HCT116 (cell line): ENCODE measurements at places on chromosomes 3 and 15. TPM values are rescaled to one million over a fixed set of nuclear protein-coding genes. Genes with fewer than 3 reads are reported as not detected.
A peak's percentile ranks its signal among the peaks of the same experiment; 100 is the strongest.

DNA sequence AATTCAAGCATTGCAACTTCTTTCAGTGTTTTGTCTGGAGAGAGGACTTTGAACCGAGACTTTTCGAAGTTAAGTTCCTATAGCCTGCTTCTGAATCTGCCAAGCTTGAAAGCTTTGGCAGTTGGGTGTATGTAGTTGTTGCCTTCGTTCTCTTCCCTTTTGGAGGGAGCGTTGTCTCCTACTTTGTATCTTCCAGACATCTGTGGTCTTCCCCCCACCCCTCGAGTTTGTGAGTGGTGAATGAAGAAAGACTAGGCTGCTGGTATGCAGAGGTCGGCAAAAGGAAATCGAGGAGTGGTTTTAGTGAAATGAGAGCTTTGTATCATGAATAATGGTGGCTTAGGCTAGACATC, 1.3 kb downstream of the CTNNB1 start:
- H3K36me3 ChIP-seq: no peaks in the 10 kb centered on the region
- peak overlapping the region; percentile 85 for H3K4me3 ChIP-seq

GRCh38 chr3:56308471-56308870, 159.8 kb downstream of the ERC2 start:
- H3K27me3 ChIP-seq: peaks cover 16% of the 10 kb centered on the region; the same call in 1 of the 2 replicates
- no peaks in the 10 kb centered on the region for H3K36me3 ChIP-seq
- H3K4me3 ChIP-seq: no peak overlapping the region
- no peak for DNase-seq
- no peak overlapping the region for H3K27ac ChIP-seq
- H3K4me1 ChIP-seq: no peaks in the 10 kb centered on the region

- no peaks in the 10 kb centered on the region for H3K27me3 ChIP-seq
- no peak for DNase-seq
- no peak overlapping the region for H3K27ac ChIP-seq
- no peaks in the 10 kb centered on the region for H3K4me1 ChIP-seq
- no peaks in the 10 kb centered on the region for H3K36me3 ChIP-seq
- no peak overlapping the region for H3K4me3 ChIP-seq
These were observed 5.5 kb upstream of the TEX55 start for GRCh38 chr3:119140466-119140865.

DNA sequence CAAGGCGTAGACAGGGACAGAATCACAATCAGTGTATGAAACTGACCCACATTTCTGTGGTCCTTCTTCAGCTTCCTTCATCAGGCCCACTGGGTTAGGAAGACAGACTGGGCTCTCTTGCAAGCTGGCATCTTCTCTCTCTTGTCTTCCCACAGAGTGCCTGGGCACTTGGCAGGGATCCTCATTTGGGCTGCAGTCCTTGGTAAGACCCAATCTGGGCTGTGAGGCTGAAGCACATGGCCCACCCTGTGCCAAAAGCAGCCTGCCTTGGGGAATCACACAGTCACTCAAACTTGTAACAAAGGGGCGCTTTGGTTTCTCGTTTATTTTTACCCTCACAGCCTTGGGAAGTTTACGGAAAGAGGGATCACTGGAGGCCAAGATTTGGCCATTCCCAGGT, 8.2 kb upstream of the EPHB3 start:
- H3K4me3 ChIP-seq: no peak overlapping the region
- no peaks in the 10 kb centered on the region for H3K4me1 ChIP-seq
- no peak for DNase-seq
- no peaks in the 10 kb centered on the region for H3K36me3 ChIP-seq
- H3K27ac ChIP-seq: no peak overlapping the region

GRCh38 chr3:132549890-132550578, 47.0 kb upstream of the ACKR4 start:
- H3K4me1 ChIP-seq: no peaks in the 10 kb centered on the region
- no peaks in the 10 kb centered on the region for H3K36me3 ChIP-seq
- DNase-seq: no peak
- no peak overlapping the region for H3K27ac ChIP-seq

- H3K27ac ChIP-seq: no peak overlapping the region
- no peak for DNase-seq
- H3K27me3 ChIP-seq: no peaks in the 10 kb centered on the region
- H3K4me3 ChIP-seq: no peak overlapping the region
- H3K4me1 ChIP-seq: peaks cover 6% of the 10 kb centered on the region; the same call in 1 of the 2 replicates
These were observed 108.4 kb downstream of the OXNAD1 start for GRCh38 chr3:16373341-16373946.

Gene CLSTN2
- total RNA-seq: 0.02 TPM

- H3K27me3 ChIP-seq: 0 out of 2 replicates have a peak, but pooled peaks cover 2% of the 10 kb centered on the region
- no peaks in the 10 kb centered on the region for H3K36me3 ChIP-seq
- no peak for DNase-seq
- H3K27ac ChIP-seq: no peak overlapping the region
- H3K4me1 ChIP-seq: no peaks in the 10 kb centered on the region
These were observed 4.5 kb upstream of the HCN4 start for GRCh38 chr15:73373221-73373620.

Gene LDHAL6B
- not detected for total RNA-seq

Gene CDC25A
- total RNA-seq: 19.6 TPM

Gene RAB43
- total RNA-seq: 13.5 TPM

Gene HTR3E
- total RNA-seq: not detected

DNA sequence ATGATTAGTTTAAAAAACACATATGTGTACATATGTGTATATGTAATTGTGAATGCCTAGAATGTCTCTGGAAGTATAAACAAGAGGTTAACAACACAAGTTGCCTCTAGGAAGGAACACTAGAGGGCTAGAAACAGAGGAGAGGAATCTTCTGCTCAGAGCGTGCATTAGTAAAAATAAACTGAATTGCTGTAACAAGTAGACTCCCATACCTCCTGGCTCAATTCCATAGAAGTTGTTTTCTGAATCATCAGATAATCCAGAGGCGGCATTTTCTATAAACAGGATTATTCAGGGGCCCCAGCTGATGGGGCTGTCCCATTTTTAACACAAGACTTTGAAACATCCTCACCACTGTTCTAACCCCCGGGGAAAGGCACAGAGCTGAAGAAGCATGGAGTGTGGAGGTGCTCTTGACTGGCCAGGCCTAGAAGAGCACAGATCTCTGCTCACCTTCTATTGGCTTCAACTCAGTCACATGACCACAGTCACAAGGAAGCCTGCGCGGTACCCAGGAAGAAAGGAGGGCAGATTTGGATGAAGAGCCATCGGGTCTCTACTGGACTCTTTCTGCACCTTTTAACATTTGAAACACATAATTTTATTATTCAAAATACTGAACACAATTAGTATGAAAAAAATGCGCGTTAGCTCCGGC, 145.7 kb downstream of the TLE3 start:
- H3K36me3 ChIP-seq: no peaks in the 10 kb centered on the region
- no peaks in the 10 kb centered on the region for H3K27me3 ChIP-seq
- no peak for DNase-seq
- H3K27ac ChIP-seq: no peak overlapping the region
- no peaks in the 10 kb centered on the region for H3K4me1 ChIP-seq
- no peak overlapping the region for H3K4me3 ChIP-seq

DNA sequence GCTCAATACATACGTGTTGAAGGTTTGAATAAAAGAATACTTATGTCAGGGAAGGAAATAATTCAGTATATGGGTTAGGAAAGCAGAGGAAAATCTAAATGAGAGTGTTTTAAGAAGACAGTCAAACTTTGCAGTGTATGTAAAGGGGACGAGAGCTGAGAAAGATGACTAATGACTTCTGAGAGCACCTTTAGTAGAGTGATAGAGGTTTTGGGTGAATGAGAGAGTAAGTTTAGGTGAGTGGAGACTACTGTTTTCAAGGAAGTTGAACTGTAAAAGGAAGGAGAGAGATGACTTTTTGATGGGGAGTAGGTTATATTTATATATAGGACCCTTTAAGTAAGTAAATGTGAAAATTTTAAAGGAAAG, 9.4 kb downstream of the TBC1D23 start:
- peak overlapping the region; percentile 3; the same call in 1 of the 2 replicates for H3K27ac ChIP-seq
- H3K4me3 ChIP-seq: peak overlapping the region; percentile 12; the same call in 1 of the 2 replicates
- no peaks in the 10 kb centered on the region for H3K27me3 ChIP-seq
- H3K36me3 ChIP-seq: no peaks in the 10 kb centered on the region

- no peak overlapping the region for H3K4me3 ChIP-seq
- H3K4me1 ChIP-seq: peaks cover 39% of the 10 kb centered on the region
- H3K36me3 ChIP-seq: no peaks in the 10 kb centered on the region; the same call in 1 of the 2 replicates
- H3K27me3 ChIP-seq: no peaks in the 10 kb centered on the region
- peak overlapping the region; percentile 19; the same call in 1 of the 2 replicates for H3K27ac ChIP-seq
- DNase-seq: no peak
These were observed 7.0 kb downstream of the GNAI2 start for GRCh38 chr3:50242851-50243542.

GRCh38 chr3:53080612-53081205, 34.8 kb upstream of the SFMBT1 start:
- H3K36me3 ChIP-seq: no peaks in the 10 kb centered on the region
- no peak overlapping the region for H3K27ac ChIP-seq
- DNase-seq: no peak

Gene SPSB4
- total RNA-seq: 0.57 TPM

- no peak overlapping the region for H3K4me3 ChIP-seq
- no peak for DNase-seq
- no peaks in the 10 kb centered on the region for H3K36me3 ChIP-seq
These were observed 3.9 kb upstream of the DNASE1L3 start for GRCh38 chr3:58214484-58215316.

Gene TRPC1
- 6.1 TPM for total RNA-seq

Gene TIMP4
- not detected for total RNA-seq

DNA sequence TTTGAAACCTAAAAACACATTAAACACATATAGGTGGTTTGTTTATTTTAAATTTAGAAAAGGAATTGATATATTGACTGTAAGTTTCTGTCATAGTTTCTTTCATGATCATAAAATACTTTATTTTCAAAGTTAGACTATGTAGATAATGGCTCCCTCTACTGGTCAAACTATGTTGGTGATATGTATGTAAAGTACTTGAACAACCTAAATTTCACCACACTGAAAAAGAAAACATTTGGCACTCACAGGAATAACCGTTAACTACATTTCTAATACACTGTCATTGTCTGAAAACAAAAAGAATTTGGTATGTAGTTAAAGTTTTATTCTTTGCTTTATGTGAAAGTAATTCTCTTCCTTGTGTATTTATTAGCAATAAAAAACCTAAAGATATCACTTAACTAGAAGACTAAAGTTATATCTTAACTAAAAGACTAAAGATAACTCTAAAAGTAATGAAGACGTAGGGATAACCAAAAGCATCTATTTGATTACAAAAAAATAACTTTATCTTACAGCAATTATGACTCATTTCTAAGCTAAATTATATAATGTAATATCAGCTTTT, 427.5 kb downstream of the VGLL3 start:
- no peak overlapping the region for H3K27ac ChIP-seq
- no peaks in the 10 kb centered on the region for H3K27me3 ChIP-seq
- peak; percentile 3 for DNase-seq
- no peak overlapping the region for H3K4me3 ChIP-seq
- no peaks in the 10 kb centered on the region for H3K4me1 ChIP-seq

DNA sequence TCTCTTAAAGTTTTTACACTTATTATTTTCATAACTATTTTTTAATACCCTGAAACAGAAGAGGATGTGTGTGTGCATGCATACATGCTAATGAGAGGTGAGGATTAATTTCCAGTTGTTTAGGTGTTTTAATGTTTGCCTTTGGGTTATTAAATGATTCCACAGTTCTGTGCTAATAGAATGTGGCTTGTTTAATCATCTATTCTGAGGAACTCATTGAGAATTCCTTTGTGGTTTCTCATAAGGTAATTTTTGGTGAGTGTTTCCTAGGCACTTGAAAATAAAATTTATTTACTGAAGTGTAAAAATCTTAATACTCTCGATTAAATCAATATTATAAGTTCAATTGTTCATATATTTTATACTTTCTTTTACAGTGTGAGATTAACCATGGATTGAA, 38.0 kb downstream of the STAC start:
- no peaks in the 10 kb centered on the region for H3K4me1 ChIP-seq
- H3K4me3 ChIP-seq: no peak overlapping the region
- no peaks in the 10 kb centered on the region for H3K36me3 ChIP-seq

- peaks cover 43% of the 10 kb centered on the region for H3K36me3 ChIP-seq
- peaks cover 14% of the 10 kb centered on the region for H3K4me1 ChIP-seq
- DNase-seq: no peak
These were observed 4.0 kb downstream of the PDHB start for GRCh38 chr3:58429657-58430056.

- no peak overlapping the region for H3K4me3 ChIP-seq
- H3K4me1 ChIP-seq: peaks cover 2% of the 10 kb centered on the region
- no peaks in the 10 kb centered on the region for H3K27me3 ChIP-seq
- no peak for DNase-seq
These were observed 6.1 kb upstream of the MB21D2 start for GRCh38 chr3:192923731-192924130.

Gene TARS3
- 11.1 TPM for total RNA-seq

GRCh38 chr3:71504250-71505036, 79.1 kb downstream of the FOXP1 start:
- H3K36me3 ChIP-seq: no peaks in the 10 kb centered on the region
- H3K4me3 ChIP-seq: no peak overlapping the region
- H3K27me3 ChIP-seq: no peaks in the 10 kb centered on the region
- no peak overlapping the region for H3K27ac ChIP-seq
- H3K4me1 ChIP-seq: peaks cover 17% of the 10 kb centered on the region

DNA sequence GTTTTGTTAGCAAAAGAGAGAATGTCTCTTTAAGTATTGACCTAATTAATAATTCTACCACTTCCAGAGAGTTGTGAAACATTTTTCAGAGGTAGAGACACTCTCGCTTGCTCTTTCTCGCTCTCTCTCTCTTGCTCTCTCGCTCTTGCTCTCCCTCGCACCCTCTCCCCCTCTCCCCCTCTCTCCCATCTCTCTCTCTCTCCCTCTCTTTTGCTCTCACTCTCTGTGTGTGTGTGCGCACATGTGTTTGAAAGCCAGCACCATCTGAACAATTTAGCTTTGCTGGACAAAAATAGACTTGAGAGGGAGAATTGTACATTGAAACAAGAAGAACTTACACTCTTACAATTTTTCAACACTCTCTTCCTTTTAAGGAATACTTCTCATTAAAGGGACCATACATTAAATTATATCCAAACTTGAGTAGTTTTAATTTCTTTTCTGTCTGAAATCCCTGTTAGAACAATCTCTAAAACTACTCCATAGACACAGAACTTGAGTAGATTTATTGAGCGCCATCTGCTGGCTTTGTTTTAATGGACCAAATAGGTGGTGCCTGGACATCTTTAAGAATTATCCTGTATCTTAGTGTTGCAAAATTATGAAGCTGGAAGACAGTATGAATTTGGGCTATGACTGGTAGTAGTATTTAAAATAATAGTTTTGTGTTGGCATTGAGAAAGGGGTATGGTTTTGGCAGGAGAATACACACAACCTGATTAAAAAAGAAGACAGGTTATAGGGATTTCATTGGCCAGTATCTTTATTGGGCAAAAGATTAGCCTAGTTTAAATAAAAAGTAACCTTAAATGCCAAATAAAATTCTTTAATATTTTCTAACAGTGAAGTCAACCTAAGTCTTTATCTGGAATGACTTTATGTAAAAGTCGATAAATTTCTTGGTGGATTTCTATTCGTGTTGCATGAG, 124.6 kb downstream of the AKAP13 start:
- no peak overlapping the region for H3K4me3 ChIP-seq
- no peaks in the 10 kb centered on the region for H3K27me3 ChIP-seq
- no peaks in the 10 kb centered on the region for H3K36me3 ChIP-seq
- DNase-seq: peak; percentile 53
- H3K27ac ChIP-seq: no peak overlapping the region

Gene ALDH1L1
- total RNA-seq: 0.81 TPM

Gene CP
- 0.52 TPM for total RNA-seq

- H3K27ac ChIP-seq: no peak overlapping the region
- H3K4me3 ChIP-seq: no peak overlapping the region
- no peak for DNase-seq
- H3K36me3 ChIP-seq: no peaks in the 10 kb centered on the region
These were observed 459.5 kb downstream of the NR2F2 start for GRCh38 chr15:96790004-96790403.

- DNase-seq: peak; percentile 29
- H3K4me1 ChIP-seq: peaks cover 28% of the 10 kb centered on the region
- H3K27me3 ChIP-seq: no peaks in the 10 kb centered on the region
- H3K4me3 ChIP-seq: peak overlapping the region; percentile 99
- H3K27ac ChIP-seq: peak overlapping the region; percentile 98
These were observed 639 bp downstream of the MKRN3 start for GRCh38 chr15:23566071-23566554.
